ENCODE measurements at places on chromosomes 4 and X. TPM values are rescaled to one million over a fixed set of nuclear protein-coding genes. Genes with fewer than 3 reads are reported as not detected.

DNA sequence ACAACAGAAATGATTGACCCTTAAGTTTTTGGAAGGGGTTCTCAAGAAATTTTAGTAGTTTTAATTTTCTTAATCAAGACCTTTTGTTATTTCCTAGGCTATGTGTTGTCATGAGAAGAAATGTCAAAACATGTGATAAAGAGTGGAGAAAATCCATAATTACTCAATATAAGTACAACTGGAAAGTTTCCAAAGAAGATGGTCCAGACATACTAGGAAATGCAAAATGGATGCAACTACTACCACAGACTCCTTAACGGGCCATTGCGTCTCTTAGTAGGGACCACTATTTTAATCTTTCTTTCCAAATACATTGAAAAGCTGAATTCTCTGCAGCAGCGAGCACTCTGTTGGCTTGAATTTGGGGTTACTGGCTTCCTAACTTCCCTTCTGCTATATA, 148.8 kb downstream of the NWD2 start:
- DNase-seq, result no peak

GRCh38 chrX:130772776-130773143, 130.2 kb downstream of the ENOX2 start:
- peak; percentile 0 for DNase-seq

- DNase-seq, result no peak
Measured at GRCh38 chr4:8748236-8748575, 123.4 kb downstream of the HMX1 start.

GRCh38 chr4:158610790-158611189, 60.9 kb downstream of the C4orf46 start:
- DNase-seq, result no peak

GIMD1 gene
- not detected for total RNA-seq

CISD2 gene
- total RNA-seq, result 37.7 TPM

DNA sequence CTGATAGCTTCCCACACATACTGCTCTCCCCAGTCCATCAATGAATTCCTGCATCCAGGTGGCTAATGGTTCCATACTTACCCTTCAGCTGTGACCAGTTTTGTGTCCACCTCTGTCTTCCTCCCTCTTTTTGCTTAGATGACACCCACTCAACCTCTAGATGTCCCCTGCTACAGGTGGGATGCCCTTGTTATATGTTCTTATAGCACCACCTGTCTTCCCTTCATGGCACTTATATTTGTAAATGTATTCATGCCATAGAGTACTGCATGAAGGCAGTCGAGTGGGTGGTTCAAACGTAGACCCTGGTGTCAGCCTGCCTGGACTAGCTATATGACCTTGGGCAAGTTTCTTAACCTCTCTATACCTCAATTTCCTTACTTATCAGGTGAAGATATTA, 6.5 kb upstream of the USP46 start:
- peak; percentile 43 for DNase-seq

GRCh38 chr4:176286728-176287127, 17.7 kb upstream of the ASB5 start:
- no peak for DNase-seq

CBLL2 gene
- total RNA-seq, result not detected

GRCh38 chr4:175127314-175127713, 209.2 kb downstream of the ADAM29 start:
- DNase-seq, result no peak

DDX60 gene
- total RNA-seq, result 0.18 TPM

- DNase-seq, result no peak
Measured at GRCh38 chr4:74408639-74409038, 36.3 kb upstream of the AREG start.

SUPT20HL1 gene
- total RNA-seq, result not detected

- DNase-seq, result no peak
Measured at GRCh38 chrX:155326610-155327009, 7.8 kb downstream of the CLIC2 start.

DNA sequence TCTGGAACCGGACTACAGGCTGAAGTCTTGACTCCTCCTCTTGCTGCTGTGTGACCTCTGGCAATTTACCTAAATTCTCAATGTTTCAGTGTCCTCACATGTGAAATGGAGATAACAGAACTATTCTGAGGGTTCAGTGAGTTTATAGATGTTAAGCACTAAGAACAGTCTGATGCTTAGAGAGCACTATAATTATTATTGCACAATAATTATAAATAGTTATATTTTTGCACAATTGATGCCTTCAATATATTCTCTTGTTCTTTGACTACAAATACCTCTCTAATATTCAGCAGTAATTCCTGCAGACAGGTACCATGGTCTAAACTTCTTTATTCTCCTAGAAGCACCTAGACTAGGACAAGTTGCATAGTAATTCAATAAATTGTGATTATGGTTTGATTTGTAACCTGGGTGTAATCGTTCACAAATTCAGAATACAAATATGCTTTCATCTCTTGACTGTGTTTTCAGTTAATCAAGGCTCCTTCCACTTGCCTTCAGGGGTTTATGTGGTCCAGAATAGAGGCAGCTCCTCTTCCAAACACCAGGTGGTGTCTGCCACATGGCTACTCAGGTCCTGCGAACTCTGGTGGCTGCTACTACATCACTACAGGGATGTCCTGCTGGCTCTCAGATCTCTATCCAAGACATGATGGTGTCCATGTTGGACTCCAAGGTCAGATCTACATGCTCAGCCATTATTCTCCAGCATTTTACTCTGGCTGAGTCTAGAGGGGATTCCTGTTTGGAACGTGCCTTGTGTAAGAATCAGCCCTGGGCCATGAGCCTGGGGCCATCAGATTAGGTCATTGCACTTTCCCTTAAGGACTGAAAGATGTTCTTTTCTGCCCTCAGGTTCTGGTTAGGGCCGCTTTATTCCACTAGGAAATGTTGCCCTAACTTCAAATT, 103.4 kb downstream of the QRFPR start:
- DNase-seq, result peak; percentile 27

GRCh38 chr4:166882221-166882620, 352.1 kb downstream of the SPOCK3 start:
- no peak for DNase-seq

DNA sequence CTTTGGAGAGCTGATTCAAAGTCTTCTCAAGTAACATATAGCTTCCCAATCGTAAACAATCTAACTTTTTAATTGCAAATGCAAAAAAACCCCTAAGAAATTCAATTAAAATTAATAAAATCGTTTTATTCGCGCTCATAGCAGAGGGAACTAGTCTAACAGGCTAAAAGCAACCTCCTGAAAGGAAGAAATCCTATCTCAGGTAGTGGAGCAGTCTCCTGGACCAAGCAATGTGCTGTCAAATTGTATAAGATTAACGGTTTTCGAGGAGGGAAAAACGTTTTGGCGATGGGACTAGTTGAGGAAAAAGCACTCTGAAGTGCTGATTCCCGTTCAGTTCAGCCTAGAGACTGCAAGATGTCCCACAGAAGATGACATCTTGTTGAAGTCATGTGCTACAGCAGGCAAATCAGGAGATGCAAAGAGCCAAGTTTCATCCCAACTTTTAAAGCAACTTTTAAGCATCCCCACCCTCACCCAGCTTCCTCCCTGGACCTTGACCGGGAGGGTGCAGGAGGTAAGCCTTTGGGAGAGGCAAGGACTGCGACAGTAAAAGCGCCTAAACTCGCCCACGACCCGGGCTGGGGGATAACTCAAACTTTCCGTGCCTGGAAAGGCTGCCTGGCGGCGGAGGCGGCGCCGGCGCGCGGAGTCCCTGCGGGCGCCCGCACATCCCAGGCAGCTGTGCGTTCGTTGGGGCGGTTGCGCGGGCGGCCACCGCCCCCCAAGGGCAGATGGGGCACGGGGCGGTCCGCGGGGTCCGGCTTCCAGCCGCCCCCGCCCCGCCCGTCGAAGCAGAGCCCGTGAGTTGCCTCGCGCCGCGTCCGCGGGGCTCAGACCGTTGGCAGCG, 784 bp downstream of the MAP7D3 start:
- no peak for DNase-seq

GRCh38 chrX:83508526-83509253, 600 bp downstream of the POU3F4 start:
- no peak for DNase-seq

DNA sequence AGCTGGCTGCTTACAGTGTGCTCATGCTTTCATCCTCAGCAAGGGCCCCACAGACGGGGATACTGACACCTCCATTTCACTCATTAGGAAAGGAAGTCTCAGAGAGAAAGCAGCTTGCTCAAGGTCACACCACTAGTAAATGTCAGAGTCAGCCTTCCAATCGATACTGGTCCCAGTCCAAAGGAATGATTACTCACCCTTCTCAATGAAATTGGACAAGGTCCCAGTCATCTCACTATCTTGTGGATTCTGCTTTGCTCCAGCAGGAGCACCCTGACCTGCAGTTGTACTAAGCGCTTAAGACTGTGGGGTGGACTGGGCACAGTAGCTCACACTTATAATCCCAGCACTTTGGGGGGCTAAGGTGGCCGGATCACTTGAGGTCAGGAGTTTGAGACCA, 132.2 kb upstream of the SLC34A2 start:
- DNase-seq, result peak; percentile 15

HERC6 gene
- 2.0 TPM for total RNA-seq

RTL5 gene
- not detected for total RNA-seq

DNA sequence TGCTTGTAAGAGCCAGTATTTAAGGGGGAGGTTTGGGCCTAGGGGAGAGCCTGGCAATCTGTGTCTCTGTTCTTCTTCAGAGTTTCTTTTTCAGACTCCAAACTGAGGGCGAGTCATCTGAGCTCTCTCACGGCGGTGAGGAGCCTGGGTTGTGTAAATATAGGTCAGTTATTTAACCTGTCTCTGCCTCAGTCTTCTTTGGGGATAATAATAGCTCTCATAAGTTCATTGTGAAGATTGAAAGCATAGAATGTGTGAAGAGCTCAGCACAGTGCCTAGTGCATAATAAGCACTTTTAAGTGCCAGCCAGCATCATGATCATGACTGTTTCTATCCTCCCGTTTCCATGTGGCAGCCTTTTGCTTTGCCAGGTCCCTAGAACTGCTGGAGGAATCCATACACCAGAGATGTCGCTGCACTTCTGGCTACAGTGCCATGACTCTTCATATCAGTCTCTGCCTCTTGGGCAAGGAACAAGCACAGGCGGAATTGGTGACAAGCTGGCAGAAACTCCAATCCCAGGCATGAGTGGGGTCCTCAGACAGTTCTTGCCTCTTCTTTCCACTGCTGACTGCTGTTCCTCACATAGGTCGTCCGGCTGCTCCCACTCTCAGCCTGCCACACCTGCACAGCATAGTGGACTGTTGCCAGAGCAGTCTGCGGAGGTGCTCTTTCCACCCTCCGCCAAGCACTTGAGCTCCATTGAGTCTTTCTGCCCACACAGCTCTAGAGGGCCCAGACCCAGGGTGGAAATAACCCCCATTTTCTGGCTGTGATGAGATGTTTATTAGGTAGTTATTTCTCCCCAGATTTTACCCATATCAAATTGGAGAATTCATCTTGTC, 103.7 kb upstream of the MAML3 start:
- no peak for DNase-seq

DNA sequence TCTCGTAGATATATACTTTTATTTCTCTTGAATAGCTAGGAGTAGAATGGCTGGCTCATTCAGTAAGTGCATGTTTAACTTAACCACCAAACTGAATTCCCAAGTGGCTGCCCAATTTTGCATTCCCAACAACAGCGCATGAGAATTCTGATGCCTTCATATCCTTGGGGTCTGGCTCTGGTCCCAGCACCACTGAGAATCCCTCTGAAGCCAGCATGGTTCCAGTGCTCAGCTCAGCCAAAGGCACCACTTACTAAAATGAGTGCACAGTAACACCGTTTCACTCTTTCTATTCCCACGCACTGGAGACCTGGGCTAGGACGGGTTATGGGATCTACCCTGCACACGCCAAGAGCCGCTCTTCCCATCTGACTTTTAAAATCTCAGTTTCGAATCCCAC, 60.4 kb downstream of the CASP3 start:
- DNase-seq, result no peak

MCTS1 gene
- total RNA-seq, result 59.0 TPM

GRCh38 chrX:43813898-43814297, 68.4 kb downstream of the MAOB start:
- no peak for DNase-seq

DNA sequence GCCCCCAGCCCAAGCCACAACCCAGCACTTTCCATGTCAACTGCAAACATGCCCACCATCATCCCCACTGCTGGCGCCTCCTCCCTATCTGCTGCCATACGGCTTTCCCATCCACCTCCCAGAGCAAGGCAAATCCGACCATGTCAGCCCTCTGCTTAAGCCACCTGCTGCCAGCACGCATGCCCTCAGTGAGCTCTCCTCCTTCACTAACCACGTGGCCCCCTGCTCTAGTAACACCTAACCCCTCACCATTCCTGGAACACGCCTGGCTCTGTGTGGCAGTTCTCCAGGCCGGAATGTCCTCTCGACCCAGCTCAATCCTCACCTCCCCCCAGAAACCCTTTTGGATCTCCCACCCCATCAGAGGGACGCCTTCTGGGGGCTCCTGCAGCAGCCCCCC, 17.4 kb downstream of the BCAP31 start:
- DNase-seq, result no peak

DNA sequence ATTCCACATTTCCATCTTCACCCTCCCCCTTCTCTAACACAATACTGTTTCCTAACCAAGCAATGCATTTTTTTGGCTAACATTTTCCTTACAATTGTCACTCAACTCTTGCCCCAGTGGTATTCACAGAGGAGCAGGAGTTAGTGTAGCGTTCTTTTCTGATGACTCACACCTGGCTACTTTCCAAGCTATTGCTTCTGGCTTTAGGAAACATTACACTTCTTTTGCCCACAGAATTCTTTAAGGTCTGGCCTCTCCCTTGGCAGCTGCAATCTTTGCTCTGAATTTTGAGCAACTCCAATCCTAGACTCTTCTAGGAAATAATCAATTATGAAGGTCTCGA, 27.5 kb upstream of the PDGFC start:
- DNase-seq, result peak; percentile 79

DNA sequence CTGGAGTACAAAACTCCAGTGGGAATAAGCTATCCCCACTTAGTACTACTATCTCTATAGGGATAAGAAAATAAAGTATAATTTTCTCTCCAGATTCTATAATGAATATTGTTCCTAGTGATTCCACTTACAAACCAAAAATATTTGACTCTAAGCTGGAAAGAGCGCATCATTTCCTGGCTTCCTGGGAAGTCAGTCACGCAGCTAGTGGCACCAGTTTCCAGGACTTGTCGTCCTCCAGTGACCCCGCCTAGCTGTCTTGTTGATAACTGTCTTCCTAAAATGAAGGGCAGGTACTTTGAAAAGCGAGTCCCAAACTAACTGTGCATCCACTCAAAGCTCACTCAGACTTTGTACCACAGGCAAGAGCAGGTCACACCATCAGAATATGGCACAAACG, 39.3 kb downstream of the LNX1 start:
- no peak for DNase-seq

DNA sequence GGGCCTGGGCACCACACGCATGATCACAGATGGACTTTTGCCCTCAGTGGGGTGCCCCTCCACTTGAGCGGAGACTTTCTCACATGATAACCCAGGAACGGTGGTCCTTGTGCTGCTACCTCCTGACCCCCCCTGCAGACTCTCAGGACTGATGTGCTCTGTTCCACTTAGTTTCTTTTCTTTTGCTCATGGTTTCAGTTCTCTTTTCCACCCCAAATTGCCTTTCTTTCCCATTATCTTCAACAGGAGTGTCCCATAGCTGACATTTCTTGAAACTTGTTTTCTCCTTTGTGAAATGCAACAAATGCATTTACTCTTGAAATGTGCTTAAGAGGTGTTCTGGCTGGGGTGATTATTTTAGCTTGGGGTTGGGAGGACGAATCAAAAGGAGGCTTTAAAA, 9.0 kb downstream of the MPC1L start:
- DNase-seq, result no peak

SYTL5 gene
- not detected for total RNA-seq
